ENCODE measurements at places on chromosomes 12 and 14.

- no peak for DNase-seq
Observed at GRCh38 chr14:26599291-26599690, 1.5 kb upstream of the NOVA1 start.

DNA sequence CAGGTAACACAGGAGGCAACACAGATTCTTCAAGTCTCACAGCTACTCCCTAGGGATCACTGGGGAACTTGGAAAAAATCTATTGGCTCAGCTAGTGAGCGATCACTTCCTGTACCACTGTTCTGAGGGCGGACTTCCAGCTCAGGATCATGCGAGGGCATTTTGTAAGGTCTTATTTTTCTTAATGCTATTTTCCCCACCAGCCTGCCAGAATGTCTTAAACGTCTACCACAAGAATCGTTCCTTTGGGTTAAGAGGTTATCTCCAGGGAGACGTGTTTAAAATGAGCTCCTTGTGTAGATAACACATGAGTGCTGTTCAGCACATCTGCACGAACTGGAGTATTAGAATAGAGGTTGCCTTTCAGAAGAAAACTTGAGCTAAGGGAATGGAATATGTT is 162.6 kb downstream of the ETNK1 start:
- no peak for DNase-seq

DNA sequence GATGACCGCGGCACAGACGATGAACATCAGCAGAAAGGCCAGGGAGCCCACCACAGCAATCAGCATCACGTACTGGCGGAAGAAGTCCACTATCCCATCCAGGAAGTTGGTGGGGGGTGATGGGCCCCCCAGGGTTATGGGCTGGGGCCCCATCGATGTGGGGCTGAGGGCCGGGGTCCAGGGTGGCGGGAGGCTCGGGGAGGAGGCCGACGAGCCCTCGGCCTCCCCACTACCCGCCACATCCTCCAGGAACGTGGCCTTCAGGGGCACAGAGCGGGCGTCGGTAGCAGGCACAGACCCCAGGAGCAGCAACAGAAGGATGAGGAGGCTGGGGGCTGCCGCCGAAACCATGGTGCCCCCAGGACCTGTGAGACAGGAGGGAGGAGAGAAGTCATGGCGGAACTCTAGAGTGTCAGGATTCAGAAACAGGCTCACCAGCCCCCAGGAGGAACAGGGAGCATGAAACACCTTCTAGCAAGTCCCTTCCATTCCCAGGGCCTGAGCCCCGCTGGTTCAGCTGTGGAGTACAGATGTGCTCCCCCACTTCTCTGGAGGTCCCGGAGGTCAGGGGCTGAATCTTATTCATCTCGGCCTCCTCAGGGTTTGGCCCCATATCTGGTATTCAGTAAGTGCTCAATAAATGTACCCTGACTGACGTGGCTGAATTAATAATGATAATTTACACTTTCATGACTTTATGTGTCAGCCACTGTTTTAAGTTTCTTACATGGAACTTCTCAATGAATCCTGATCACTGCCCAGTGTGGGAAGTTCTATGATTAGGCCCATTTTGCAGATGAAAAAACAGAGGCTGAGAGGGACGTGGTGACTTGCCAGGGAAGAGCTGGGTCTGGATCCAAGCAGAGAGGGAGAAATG is 5.6 kb downstream of the TMEM119 start:
- DNase-seq, result no peak

GRCh38 chr12:6193853-6194815 is 6.1 kb upstream of the CD9 start:
- DNase-seq, result no peak

GRCh38 chr12:30135776-30136175 is 352.0 kb upstream of the TMTC1 start:
- DNase-seq, result no peak

DNA sequence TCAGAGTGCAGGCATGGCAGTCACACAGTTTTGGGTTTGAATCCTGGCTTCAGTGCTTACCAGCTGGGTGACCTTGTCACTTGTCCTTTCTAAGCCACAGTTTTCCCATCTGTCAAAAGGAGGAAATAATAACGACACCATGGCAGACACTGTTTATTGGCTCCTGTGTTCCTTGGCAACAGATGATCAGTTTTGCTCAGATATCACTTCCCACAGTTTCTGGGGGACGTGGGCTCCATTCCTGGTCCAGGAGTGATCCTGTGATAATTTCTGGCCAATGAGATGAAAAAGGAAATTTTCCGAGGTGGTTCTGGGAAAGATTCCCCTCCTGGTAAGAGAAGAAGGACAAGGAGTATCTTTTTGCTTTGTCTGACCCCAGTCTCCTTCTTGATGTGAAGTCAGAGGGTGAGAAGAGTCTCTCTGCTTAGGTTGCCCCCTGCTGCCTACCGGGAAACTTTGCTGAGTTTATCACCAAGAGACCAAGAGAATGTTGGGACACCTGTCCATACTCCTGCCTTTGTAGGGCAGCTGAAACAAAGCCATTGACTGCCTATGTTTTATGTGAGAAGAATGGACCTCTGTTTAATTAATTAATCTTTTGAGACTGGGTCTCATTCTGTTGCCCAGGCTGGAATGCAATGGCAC is 178.9 kb upstream of the NRXN3 start:
- DNase-seq, result no peak

GRCh38 chr12:56081393-56082347 is 1.7 kb downstream of the ERBB3 start:
- no peak for DNase-seq

GRCh38 chr12:118061873-118062843 is 1.2 kb upstream of the WSB2 start:
- no peak for DNase-seq
